ENCODE measurements at places on chromosomes 5 and 9. TPM values are rescaled to one million over a fixed set of nuclear protein-coding genes. Genes with fewer than 3 reads are reported as not detected.

- no peak for DNase-seq
Observed at GRCh38 chr9:36150574-36151315, 14.2 kb downstream of the GLIPR2 start.

DNA sequence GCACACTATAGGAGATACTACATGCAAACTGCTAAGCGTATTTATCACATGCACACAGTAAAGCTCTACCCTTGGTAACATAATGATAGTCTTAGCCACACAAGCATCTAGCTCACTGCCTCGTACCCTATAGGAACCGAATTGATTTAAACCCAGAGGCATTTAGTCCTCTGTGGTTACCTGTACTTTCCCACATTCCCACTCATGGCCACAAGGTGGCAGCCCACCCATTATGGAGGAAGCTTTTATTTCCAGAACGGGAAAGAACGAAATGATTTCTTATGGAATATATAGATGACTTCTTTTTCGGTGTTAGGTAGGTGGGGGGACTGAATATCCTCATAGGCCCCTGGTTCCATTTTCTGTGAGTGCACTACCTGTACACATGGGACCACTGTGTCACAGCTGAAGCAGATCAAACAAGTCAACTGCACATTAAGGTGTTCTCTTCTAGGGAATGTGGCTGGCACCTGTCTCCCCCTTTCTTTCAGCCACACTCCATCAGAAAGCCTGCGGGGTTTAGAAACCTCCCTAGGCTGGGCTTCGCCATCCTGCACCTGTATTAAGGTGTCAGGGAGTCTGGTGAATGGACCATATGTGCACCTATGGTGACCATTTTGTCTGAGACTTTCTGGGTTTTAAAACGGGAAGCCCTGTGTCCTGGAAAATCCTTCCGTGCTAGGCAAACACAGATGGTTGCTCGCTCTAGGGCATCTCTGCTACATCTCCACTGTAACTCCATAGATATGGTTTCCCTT is 313.2 kb downstream of the SLIT3 start:
- DNase-seq = no peak

- no peak for DNase-seq
Observed at GRCh38 chr9:25864509-25864908, 186.3 kb upstream of the TUSC1 start.

GRCh38 chr5:95554331-95554646 is 488 bp downstream of the SKIC3 start:
- no peak for DNase-seq

The TNFSF8 gene
- total RNA-seq = not detected

The SVEP1 gene
- total RNA-seq = 1.6 TPM

Measured in kidney epithelial cell (primary cell).